Activated CD4-positive, CD25-positive, alpha-beta regulatory T cell treated with anti-CD3 and anti-CD28 coated beads, Interleukin-2, amount 50 U/mL, for 72 hours (primary cell): ENCODE measurements at places on chromosomes 3 and 15.
A peak's percentile ranks its signal among the peaks of the same experiment; 100 is the strongest.

DNA sequence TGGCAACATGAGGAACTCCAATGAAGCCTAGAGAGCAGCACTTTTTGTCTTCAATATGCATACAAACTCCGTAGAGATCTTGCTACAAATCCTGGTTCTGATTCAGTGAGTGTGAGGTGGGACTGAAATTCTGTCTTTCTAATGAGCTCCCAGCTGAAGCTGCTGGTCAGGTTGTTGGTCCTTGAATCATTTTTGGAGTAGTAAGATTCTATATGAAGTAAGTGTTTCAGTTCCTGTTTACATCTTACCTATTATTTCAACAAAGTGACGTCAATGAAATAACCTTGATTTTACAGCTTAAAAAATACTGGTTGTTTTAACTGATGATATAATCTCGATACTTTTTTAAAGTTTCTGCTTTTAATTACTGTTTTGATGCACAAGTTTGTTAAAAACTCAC, 33.9 kb downstream of the SHQ1 start:
- no peak for DNase-seq

DNA sequence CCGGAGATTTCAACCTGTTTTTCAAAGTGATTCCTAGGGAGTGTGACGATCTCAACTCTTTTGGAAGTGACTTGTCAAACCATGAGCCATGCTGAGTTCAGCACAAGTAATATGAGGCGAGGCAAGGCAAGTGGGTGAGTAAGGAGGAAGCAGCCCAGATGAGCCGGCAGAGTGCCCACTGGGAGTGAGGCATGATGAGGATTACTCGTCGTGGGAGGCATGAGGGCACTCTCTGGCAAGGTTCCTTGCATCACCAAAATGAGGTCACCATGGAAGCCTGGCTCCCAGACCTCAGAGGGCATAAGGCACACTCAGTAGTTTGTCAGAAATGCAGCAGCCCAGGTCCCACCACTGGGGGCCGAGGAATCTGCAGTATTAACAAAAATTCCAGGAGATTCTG, 636.1 kb downstream of the MAGI1 start:
- DNase-seq = no peak

GRCh38 chr3:31713816-31714215, 181.1 kb downstream of the STT3B start:
- no peak for DNase-seq

- DNase-seq = no peak
Measured at GRCh38 chr3:18808429-18808828, 339.9 kb upstream of the KCNH8 start.

DNA sequence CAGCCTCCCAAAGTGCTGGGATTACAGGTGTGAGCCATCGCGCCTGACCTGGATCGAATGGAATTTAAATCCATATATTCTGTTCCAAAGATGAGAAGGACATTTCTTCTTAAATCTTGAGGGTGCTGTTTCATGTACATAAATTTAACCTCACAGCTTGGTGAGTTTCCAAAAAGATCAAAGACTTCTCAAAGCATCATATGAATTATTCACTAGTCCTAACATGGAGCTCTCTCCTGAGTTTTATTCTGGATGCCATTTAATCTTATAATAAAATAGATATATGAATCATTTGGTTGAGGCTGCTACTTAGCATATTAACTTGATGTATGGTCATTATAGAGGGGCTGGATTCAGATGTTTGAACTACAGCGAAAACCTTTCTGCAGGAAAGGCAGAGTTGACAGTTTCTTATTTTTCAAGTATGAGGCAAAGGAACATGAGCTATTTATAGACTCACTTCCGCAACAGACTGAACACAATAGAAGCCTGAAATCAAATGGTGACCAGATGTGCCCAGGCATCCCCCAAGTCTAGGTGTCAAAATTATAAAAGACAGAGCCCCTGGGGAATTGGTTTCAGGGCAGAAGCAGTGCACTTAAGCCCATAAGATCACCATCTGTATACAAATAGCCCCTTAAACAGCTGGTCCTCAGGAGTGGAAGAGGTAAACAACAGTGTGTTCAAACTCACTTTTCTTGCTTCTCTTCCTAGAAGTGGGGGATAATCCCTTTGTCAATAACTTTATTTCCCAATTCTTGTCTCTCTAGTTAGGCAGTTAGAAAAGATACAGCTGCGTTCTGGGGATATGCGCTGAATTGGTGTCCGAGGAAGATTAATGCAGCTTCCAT, 29.7 kb downstream of the STARD9 start:
- no peak for DNase-seq

GRCh38 chr15:55322467-55322866, 3.4 kb downstream of the PIGB start:
- DNase-seq = no peak

GRCh38 chr3:31230425-31231223, 302.1 kb upstream of the STT3B start:
- no peak for DNase-seq

DNA sequence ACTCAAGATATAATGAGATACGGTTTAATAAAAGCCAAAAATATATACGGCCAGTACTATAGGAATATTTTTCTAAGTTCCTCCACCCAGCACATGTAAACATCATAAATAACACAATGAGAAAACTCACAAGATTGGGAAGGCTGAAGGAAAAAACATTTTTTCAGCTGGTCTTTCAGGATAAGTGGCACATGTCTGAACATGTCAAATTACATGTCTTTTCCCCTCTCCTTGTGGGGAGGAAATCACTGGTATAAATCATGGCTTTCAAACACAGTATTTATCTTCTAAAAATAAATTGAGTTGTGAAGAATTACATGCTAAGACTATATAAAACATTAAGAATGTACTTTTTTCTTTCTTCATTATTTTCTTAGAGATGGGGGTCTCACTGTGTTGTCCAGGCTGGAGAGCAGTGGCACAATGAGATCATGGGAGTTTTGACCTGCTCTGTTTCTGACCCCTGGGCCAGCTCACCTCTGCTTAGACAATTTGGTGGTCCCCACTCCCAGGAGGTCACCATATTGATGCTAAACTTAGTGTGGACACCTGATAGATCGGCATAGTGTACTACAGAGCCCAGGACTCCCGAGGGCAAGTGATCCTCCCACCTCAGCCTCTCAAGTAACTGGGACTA, 32.8 kb downstream of the ETV5 start:
- DNase-seq = no peak

DNA sequence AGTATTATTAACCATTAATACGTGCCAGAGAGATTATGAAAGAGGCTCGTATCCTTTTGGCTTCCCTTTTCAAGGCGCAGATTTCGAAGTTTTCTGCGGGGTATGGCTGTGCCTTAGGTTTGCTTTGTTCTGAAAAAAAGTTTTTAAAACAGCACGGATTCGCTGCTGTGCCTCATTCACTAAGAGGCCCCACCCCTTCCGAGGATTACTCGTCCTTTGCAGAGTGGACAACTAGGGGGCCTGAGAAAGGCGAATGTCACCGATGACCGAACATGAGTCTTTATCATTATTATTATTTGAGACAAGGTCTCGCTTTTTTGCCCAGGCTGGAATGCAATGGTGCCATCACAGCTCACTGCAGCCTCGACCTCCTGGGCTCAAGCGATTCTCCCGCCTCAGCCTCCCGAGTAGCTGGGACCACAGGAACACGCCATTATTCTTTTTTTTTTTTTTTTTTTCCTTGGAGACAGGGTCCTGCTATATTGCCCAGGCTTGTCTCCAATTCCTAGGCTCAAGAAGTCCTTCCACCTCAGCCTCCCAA, 684 bp upstream of the RPS27L start:
- peak; percentile 44 for DNase-seq

GRCh38 chr15:80856809-80857377, 77.7 kb downstream of the CEMIP start:
- DNase-seq = no peak

GRCh38 chr3:47412842-47413520, 32.2 kb downstream of the PTPN23 start:
- no peak for DNase-seq

GRCh38 chr3:192170031-192170430, 557.3 kb downstream of the FGF12 start:
- DNase-seq = no peak

- DNase-seq = no peak
Measured at GRCh38 chr15:31267161-31268107, 59.2 kb upstream of the KLF13 start.

DNA sequence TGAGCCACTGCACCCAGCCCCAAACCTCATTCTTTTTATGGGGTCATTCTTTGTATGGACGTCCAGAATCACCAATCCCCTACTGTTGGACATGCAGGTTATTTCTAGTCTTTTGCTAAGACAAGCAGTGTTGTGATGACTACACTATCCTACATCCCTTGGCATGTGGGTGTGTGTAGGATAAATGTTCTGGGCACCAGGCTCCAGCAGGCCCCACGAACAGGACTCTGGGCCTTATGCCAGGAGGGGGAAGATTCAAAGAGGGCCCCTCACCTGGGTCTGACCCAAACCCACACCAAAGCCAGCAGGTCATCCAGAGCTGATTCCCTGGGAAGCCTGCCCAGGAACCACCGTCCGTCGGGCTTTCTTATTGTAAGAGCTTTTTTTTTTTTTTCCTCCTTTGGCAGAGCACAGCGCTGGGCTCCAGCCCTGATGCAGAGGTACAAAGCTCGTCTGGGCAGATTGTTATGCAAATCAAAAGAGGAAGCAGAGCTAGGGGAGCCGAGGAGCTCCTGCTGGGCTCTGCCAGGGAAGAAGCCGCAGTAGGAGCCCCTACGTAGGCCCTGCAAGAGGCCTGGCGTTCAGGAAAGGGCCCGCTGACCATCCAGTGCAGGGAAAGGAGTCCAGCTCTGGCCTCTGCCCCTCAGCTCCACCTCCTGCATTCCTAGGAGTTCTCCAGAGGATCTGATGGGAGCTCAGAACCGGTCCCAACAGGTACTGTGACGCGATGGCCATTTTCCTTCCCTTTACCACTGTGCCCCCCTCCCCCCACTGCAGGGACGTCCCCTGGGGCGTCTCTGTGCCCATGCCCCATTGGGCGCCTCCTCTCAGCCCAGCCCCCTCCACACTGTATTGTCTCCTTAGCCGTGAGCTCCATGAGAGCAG, 29.0 kb upstream of the FURIN start:
- DNase-seq = no peak

GRCh38 chr3:44326019-44326418, 12.5 kb upstream of the TCAIM start:
- DNase-seq = no peak

DNA sequence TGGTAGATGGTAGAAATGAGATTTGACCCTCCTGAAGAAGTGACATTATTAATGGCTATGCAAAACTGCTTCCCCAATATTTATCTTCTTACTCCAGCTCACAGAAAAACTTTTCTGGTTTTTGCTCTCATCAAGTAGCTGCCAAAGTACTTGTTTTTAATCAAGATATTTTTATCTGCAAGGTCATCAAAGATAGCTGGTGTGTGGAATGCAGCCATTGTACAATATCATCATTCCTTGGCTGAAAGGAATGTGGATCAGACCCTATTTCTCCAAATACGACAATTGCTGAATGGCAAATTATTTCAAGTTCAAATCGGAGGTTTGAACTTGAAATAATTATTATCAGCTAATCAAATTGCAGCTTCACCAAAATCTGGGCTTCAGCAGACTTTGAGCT, 126.9 kb upstream of the SLC7A14 start:
- DNase-seq = no peak

GRCh38 chr3:72316501-72317279, 531.6 kb downstream of the SHQ1 start:
- DNase-seq = no peak

GRCh38 chr3:45644791-45645201, 44.4 kb upstream of the SACM1L start:
- DNase-seq = no peak

- no peak for DNase-seq
Measured at GRCh38 chr15:89218531-89218930, 2.8 kb downstream of the RLBP1 start.
